NCI-H774 (cell line): ENCODE measurements at places on chromosomes 12 and 14.

GRCh38 chr12:129331356-129332085 lies 478.2 kb downstream of the GLT1D1 start:
- no peak for DNase-seq

DNA sequence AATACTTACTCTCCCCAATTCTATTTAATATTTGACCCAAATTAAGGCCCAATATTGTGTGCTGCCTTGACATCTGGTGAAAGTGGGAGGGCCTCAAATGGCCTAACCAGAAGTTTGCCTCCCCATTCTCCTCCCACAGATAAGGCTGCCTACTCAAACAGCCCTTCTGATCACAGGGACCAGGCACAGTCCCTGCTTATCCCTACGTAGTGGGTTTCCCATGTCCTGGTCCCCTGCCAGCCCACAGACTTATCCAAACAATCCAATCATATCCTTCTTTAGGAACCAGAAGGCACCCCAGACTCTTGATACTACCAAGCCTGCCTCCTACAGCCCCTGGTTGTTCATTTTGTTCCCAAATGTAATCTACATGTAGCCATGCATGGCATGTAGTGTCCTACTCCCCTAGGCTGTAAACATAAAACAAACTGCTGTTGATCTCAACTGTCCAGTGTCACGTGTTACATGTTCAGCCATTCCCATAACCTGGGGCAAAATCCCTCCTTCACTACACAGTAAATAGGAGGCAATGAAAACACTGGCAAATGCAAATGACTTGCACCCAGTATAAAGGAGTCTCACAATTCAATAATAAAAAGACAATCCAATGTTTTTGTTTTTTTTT lies 49.3 kb downstream of the EEA1 start:
- DNase-seq, result no peak

DNA sequence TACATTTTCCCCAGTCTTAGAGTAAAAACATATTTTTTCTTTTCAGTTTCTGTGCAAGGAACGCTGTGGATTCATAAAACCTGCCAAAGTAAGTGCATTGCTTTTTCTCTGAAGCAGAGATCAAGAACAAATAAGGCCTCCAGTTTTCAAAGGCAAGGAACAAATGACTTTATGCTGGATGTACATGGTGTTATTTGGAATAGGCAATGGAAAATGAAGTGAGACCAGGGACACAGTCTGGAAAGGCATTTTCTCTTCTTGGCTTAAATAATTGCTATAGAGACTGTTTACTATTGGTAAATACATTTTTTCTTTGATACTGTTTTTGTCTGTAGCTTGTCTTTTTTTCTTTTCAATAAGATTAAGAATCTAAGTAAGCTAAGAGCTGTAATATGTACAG lies 725.9 kb upstream of the MDGA2 start:
- no peak for DNase-seq

DNA sequence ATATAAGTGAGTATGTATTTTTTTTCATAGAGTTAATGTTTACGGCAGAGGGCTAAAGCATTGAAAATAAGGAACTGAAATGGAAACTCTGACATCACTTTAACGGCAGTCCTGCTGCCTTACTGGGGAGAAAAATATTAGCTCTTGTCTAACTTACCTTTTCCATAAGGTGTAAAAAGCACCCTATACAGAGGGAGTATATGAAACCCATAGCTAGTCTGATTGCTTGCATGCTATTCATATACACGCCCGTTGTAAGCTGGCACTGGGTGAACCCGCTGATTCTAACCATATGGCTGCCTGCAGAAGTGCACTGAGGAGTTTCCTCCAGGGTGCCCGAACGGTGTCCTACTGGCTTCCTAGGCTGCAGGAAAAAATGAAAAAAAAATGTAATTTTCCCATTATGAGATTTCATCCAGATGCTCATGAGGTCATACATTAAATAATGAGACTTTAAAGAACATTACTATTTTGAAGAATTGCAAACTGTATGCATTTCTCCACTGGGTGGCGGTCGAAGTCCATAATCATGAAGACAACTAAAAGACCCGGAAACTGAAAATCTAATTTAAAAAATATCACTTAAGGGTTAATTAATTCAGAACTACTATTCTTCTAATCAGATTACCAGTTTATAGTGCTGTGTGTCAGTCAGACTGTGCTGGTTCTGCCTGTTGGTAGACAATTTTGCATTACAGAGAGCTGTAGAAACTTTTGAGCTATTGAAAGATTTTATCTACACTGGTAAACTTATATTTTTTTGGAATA lies 144.7 kb downstream of the ALX1 start:
- no peak for DNase-seq

DNA sequence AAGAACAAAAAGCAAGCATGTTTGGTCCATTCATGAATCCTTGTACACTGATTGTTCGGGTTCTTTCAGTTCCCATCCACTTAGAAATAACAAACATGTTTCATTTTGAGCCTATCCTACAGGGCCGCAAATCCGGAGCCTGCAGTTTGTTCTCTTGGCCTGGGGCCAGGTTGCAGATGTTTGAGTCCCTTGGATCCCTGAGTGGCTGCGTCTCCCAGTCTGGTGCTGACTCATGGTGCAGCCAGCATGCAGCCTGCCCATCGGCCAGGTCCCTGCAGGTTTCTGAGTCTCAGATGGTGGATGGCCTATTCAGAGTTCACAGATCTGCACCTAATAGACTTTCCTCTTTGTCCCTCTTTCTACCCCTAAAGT lies 1.9 kb upstream of the DYNC1H1 start:
- peak; percentile 86 for DNase-seq

DNA sequence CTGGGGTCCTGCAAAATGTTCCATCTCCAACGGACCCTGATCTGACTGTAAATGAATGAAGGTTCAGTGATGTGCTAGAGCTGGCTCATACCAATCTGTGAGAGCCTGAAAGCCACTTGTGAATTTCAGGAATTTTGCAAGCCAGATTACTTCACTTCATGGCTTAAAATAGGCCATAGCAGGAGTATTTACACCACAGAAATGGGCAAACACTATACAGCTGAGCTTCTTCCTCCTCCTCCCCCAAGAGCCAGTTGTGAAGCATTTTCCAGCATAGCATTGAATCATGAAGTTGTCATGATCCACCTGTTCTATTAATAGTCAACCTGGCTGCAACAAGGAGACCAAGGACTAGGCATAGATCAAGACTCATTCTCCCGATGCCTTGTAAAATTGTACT lies 141.3 kb upstream of the RASSF8 start:
- no peak for DNase-seq

DNA sequence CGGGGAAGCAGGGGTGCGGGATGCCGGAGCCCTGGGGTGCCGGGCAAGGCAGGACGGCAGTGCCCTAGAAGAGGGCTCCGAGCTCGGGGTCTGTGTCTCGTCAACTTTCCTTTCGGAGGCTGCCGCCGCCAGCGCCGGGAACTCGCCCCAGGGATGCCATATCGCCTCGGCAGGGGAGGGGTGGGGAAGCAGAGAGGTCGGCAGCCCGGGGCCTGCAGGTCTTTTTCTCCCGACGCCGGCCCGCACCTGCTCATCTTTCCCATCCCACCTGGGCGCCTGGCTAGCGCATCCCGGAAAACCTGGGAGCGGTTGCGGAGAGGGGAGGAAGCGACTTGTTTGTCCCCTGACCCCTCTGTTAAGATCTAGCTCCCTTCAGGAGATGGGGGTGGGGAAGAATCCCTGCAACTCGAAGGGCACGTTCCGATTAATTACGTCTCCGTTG lies 547 bp downstream of the CNTN1 start:
- DNase-seq, result peak; percentile 48

GRCh38 chr12:111154147-111154834 lies 214.6 kb downstream of the PHETA1 start:
- DNase-seq, result no peak

GRCh38 chr12:76032043-76032981 lies 736 bp upstream of the PHLDA1 start:
- no peak for DNase-seq

- no peak for DNase-seq
Observed at GRCh38 chr14:29078810-29079522, 312.4 kb downstream of the FOXG1 start.

GRCh38 chr14:94656043-94656442 lies 43.9 kb downstream of the SERPINA3 start:
- no peak for DNase-seq

DNA sequence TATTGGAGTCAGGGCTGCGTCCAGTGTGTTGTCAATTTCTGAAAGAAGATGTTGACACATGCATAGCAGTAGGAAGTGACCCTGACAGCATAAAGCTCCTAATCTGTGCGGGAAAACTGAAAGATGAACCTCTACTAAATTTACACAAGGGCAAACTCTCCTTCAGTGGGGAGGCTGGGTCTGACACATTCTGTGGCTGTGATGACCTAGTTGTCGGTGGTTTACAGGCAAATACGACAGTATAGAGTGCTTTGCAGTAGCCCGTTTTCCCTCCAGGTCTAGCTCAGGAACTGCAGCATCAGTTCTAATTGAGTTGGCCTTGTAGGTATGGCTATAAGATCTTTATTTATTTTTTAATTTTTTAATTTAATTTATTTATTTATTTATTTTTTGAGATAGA lies 14.8 kb upstream of the GABARAPL1 start:
- DNase-seq, result no peak

DNA sequence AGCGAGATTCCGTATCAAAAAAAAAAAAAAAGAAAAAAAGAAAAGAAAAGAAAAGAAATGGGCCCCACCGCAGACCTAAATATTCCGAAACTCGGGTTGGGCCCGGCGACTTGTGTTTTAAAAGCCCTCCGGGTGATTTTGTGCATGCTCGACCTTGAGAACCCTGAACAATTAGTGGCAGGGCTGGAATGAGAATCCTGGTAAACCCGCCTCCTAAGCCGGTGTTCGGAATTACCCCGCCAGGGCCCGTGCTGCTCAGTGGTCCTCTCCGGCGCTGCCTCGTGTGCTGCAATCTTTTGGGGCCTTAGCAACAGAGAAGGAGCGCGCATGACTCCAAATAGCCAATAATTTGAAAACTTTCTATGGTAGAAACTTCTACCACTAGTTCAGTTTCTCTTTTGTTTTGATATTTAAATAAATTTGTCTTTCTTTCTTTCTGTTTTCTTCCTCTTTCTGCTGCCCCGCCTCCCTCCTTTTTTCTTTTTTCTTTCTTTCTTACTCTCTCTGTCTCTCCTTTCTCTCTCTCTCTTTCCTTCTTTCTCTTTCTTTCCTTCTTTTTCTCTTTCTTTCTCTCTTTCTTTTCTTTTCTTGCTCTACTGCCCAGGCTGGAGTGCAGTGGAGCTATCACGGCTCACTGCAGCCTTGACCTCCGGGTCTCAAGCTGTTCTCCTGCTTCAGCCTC lies 1.5 kb upstream of the GALNT6 start:
- peak; percentile 18 for DNase-seq

- no peak for DNase-seq
Observed at GRCh38 chr14:98915625-98916024, 356.4 kb downstream of the BCL11B start.
